H54 (cell line): ENCODE measurements at places on chromosomes 3 and 15.

GRCh38 chr3:52044869-52045619 is 11.3 kb downstream of the DUSP7 start:
- DNase-seq = no peak

DNA sequence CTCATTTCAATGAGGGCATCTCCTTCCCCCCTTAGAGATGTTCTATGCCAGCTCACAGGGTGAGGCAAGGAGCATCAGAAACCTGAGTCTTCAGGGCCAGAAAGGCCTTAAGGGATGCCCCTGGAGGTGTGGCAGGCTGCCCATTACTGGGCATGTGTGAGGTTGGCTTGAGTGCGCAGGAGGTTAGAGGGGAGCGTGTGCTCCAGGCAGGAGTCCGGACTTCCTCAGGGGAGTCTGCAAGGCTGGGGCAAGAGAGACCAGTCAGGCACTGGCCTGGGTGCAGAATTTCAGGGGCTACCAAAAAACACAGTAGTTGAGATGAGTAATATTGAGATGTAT is 1.9 kb downstream of the LOXL1 start:
- DNase-seq = no peak

- peak; percentile 52 for DNase-seq
Measured at GRCh38 chr15:52261498-52262242, 33.9 kb downstream of the MYO5C start.

- no peak for DNase-seq
Measured at GRCh38 chr15:90113166-90113565, 10.9 kb upstream of the IDH2 start.

GRCh38 chr3:19891740-19892139 is 42.3 kb downstream of the EFHB start:
- DNase-seq = no peak

DNA sequence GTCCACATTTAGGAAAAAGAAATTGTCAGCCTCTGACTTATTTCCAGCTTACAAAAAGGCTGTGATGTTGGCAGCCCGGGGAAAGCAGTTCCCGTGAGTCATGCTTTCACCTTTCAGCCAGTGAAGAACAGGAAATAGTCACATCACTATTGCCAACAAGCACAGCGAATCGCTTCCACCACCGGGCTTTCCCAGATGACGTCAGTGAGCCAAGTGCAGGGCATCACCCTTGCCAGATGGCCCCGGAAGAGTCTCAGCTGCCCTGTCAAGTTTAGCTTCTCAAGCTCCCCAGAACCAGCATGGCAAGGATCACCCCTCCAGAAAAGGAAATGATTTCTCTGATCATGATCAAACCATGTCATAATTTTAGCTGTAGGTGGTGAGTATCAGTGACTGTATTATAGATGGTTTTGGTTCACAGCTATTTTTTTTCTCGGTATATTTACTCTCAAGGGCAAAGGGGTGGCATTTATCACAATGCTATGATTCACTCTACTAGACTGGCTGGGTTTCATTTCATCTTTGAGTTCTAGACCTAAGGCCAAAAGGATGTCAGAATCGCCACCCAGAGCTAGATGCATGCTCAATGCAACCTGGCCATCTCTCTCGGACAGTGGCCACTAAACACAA is 32.9 kb downstream of the B3GNT5 start:
- DNase-seq = peak; percentile 86

DNA sequence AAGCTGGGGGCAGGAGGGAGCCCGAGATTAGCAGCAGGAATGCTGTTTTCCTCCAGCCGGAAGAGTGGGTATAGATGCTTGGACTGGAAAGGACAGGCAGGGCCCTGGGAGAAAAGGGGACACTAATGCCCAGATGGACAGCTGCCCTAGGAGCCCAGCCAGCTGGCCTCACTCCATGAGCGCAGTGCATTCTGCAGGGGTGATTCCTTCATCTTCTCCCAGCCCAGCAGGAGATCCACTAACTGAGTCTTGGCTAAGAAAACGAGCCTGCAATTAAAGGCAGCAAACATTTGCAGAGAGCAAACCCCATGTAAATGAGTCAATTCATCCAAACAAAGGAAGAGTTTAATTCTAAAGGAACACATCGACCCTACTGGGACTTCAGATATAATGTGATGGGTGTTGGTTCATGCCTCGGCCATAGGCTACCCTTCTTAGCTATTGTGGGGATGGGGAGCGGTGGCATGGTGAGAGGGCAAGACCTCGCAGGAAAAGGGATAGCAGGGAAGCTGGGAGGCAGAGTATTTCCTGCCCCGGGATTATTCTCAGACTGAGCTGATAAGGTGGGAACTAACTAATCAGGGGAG is 13.3 kb upstream of the MINAR1 start:
- no peak for DNase-seq

GRCh38 chr3:57755368-57755675 is 787 bp upstream of the SLMAP start:
- DNase-seq = no peak

GRCh38 chr15:82108489-82109078 is 62.8 kb upstream of the MEX3B start:
- peak; percentile 48 for DNase-seq

DNA sequence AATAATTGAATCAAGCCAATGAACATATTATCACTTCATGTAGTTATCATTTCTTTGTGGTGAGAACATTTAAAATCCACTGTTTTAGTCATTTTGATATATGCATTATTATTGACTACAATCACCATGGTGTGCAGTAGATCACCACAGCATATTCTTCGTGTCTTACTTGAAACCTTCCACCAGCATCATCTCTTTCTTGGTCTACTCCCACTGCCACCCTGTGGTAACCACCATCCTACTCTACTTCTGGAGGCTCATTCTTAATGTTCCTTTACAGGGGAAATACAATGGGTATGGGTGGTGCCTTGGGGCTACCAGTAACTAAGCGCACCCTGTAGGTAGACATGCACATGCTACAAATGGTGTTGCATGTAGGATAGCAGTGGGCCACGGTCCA is 25.4 kb downstream of the PXK start:
- DNase-seq = no peak

- no peak for DNase-seq
Measured at GRCh38 chr15:47998619-47999019, 122.2 kb upstream of the SLC24A5 start.

DNA sequence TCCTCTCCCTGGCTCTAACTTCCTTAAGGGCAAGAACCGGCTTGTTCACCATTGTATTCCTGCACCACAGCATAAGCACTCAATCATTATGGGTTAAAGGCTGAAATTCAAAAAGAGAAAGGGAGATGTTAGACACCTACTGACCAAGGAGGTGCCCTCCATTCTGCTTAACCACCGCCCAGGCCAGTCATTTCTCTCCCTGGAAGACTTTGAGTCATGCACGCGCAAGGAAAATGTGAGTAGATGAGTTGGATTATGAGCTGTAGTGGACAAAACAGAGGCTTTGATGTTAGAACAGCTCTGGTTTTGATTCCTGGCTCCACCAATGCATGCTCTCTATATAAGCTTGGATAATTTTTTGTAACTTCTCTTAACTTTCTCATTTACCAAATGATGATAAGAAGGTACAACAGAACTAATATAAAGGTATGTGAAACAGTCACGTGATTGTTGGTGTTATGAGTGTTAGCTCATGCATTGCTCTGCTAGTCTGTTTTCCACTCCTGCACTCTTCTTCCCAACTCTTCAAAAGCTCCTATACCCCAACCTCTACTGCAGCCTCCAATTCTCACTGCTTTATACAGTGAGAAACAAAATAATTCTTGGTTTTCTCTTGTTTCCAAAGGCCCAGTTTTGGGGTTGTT is 148.4 kb upstream of the ATP11B start:
- no peak for DNase-seq

- no peak for DNase-seq
Measured at GRCh38 chr15:89652666-89653065, 2.6 kb downstream of the KIF7 start.

- peak; percentile 40 for DNase-seq
Measured at GRCh38 chr3:155079468-155079745, 712 bp upstream of the MME start.

DNA sequence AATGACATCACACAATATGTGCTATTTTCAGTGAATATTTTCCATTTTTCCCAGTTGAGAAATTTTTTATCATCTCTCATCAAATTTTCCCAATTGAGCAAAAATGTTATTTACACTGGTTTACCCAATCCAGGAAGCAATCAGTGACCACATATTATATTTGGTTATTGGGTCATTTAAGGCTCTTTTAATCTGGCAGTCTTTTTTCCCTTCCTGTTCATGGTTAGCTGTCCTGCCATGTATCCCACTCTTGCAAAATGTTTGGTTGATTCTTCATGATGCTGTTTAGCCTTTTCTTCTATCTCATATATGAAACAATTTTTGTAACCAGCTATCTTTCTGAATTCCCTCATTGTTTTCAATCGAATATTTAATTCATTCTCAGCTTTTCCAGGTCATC is 626.0 kb downstream of the RBMS3 start:
- DNase-seq = no peak

DNA sequence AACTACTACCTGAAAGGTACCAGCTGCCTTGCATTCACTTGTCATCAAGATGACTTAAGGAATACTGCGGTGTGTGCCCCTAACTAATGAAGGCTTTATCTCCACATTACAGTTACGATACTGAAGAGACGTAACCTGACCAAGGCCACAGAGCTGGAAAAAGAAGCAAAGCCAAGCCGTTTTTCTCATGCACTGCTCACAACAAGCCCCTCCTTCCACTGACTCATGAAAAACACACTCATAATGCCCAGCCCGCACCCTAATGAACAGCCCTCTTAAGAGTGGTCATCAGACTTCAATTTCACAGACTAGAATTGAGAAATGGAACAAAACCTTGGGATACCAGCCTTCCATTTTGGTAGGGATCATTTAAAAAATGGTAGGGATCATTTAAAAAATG is 11.6 kb downstream of the PSMD6 start:
- DNase-seq = no peak

GRCh38 chr3:146493761-146494160 is 24.4 kb upstream of the PLSCR2 start:
- no peak for DNase-seq

GRCh38 chr15:74382004-74382816 is 14.8 kb upstream of the CYP11A1 start:
- peak; percentile 81 for DNase-seq

GRCh38 chr3:78141269-78141668 is 1101.4 kb downstream of the ROBO2 start:
- peak; percentile 4 for DNase-seq

GRCh38 chr3:84108442-84108971 is 850.3 kb upstream of the CADM2 start:
- DNase-seq = peak; percentile 30

DNA sequence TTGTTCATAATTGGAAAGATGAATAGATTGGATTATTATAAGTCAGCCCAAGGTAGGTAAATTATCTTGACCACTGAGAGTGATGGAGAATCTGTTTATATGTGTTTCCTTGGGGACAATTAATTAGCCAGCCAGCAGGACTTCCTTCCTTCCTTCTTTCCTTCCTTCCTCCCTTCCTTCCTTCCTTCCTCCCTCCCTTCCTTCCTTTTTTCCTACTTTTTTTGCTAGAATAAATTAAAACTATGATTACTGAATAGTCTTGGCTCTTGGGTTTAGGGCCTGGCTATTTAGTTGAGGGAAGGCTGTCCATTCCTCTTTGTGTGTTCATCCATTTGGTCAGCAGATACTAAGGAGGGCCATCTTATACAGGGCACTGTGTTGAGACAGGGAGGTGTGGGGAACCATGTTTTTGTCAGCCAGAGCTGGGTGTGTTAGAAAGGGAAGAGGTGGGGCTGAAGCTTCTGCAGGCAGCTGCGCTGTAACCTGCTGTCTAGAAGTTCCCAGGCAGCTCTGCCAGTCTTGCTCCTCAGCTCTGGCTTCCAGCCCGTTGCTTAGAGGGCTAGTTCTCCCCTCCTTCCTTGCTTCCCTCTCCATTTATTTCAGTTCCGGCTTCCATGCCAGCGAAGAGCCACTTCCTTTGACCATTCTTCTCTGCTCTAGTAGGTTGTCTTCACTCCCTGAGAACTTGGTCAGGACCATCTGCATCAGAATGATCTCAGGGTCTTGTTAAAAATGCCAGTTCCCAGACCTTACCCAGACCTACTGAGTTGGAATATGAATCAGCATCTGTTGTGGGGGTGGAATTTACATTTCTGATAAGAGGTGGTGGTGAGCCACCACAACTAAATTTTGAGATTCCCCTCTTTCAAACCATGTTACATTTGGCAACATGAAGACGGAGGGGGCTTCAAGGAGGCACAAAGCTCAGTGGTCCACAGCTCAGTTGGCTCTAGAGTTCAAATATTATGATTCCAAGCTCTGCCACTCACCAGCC is 113.9 kb downstream of the DGKG start:
- no peak for DNase-seq

DNA sequence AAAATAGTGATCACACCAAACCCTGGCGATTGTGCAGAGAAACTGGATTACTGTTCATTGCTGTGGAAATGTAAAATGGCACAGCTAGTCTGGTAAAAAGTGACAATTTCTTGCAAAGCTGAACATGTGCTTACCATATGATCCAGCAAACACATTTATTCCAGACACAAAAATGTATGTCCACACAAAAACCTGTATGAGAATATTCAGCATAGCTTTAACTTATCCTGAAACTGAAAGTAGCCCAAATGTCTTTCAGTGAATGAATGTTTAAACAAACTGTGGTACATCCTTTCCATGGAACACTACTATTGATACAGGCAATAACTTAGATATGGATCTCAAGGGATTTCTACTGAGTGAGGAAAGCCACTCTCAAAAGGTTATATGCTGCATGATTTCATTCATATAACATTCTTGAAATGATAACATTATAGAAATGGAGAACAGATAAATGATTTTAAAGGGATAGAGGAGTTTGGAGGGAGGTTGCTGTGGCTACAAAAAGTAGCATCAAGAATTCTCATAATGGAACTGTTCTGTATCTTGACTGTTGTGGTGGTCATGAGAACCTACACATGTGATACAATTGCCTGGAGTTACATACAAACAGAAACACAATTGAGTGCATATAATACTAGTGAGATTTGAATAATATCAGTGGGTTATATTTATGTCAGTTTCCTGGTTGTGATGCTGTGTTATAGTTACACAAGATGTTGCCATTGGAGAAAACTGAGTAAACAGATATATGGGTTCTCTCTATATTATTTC is 70.7 kb upstream of the DPH6 start:
- DNase-seq = no peak

- no peak for DNase-seq
Measured at GRCh38 chr15:64216730-64217428, 54.1 kb upstream of the PPIB start.

DNA sequence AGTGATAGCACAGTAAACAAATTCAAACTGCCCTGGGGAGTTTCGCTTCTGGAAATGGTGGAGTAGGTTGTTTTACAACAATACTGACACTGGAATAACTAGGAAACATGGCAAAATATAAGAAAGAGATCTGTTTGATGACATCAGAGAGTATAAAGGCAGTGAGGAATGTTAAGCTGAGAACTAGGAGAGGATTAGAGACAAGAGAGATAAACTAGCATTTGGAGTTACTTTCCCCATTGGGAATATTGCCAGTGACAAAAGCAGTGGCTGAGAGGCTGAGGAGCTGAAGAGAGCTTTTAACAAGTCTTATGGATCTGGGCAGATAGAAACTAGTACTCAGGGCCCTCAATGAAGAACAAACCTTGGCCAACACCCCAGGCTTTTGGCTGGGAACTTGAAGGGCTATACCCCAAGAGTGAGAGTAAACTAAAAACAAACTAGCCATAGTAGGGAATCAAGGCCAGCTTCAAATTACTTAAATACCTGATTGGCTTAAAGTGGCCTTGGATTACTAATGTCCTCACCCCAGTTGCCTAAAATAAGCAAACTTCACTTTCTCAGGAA is 280.4 kb downstream of the KLF13 start:
- DNase-seq = no peak

GRCh38 chr3:50258029-50258680 is 10.8 kb upstream of the SEMA3B start:
- no peak for DNase-seq

- no peak for DNase-seq
Measured at GRCh38 chr3:41247055-41248004, 48.0 kb downstream of the CTNNB1 start.
